ENCODE measurements at places on chromosomes 5 and 9.

DNA sequence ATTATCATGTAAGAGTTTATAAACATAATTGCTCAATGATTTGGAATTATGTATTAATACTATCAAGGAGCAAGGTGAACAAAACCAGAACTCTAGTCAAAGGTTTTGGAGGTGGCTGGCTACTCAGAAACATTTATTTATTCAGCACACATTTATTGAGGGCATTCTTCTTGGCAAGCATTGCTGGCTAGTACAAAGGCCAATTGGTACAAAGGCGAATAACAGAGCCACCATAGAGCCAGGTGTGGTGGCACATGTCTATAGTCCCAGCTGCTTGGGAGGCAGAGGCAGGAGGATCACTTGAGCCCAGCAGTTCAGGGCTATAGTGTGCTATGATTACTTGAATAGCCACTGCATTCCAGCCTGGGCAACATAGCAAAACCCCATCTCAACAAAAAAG, 242.1 kb downstream of the CWC27 start:
- no peak for DNase-seq

- no peak for DNase-seq
These were observed 53.7 kb downstream of the ZNF618 start for GRCh38 chr9:113929634-113930389.

- no peak for DNase-seq
These were observed 1095.6 kb downstream of the MAT2B start for GRCh38 chr5:164600929-164601535.

DNA sequence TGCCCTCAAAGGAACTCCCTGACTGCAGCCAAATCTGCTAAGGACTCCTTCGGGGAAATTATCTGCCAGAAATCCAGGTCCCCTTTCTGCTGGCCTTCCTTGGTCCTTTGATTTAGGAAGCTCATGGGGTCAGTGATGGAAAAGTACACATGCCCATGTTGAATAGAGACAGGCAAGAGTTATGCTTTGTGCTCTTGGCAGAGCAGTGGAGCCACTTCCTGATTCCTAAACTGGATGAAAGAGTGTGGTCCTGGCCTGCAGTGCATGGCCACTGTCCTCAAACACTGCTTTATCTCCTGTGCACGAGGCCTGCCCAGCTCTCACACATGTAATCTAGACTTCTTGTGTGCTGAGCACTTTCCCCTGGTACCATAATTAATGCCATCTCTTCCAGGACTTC, 2.0 kb upstream of the EBF1 start:
- DNase-seq, result no peak

DNA sequence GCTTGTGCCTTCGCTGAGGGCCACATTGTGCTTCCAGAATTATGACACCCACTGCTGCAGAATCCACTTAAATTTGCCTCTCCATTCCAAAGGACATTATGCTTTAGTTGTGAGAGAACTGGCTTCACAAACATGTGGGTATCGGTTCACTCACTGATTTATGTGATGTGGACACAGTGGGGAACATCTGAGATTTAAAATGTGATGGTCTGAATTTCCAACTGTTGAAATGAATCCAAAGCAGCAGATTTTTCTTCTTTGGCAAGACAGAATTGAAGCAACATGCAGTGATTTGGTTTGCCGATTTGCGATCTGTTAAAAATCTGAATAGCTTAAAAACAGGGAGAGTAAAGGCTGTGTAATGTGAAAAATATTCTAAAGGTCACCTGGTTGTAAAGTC, 20.3 kb downstream of the PCSK5 start:
- DNase-seq, result no peak

Measured in SIG-M5 (cell line).